ENCODE measurements at places on chromosomes 7 and 10.

DNA sequence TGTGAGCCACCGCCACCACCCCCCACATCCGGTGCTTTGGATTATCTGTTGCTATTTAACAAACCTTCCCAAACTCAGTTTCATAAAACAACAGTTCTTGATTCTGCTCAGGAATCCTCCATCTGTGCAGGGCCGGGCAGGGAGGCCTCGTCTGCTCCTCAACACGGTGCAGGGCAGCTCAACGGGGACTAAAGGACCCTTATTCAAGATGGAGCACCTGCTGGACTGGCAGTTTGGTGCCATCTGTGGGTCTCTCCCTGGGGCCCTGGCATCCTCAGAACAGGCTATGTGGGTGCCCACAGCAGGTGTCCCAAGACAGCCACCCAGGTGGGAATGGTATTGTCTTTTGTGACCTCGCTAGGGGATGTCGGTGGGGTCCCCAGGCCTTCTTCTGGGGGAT lies 31.0 kb upstream of the ELFN1 start:
- DNase-seq = no peak

- no peak for DNase-seq
These were observed 71.8 kb downstream of the CDH23 start for GRCh38 chr10:71468363-71469094.

GRCh38 chr7:69166979-69167516 lies 431.2 kb upstream of the AUTS2 start:
- DNase-seq = no peak

DNA sequence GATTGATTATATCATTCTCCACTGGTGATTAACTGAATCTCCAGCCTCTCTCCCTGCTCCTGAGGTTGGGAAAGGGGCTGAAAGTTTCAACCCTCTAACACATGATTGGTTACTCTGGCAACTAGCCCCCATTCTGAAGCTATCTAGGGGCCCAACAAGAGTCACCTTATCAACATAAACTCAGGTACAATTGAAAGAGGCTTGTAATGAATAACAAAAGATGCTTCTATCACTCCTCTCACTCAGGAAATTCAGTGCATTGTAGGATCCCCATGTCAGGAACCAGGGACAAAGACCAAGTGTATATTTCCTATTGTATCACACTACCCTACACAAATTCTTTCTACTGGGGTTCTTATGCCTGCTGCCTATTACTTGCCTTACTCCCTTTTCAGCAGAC lies 123.9 kb upstream of the SLC13A1 start:
- no peak for DNase-seq

- no peak for DNase-seq
These were observed 17.3 kb downstream of the GRID2IP start for GRCh38 chr7:6533893-6534495.

DNA sequence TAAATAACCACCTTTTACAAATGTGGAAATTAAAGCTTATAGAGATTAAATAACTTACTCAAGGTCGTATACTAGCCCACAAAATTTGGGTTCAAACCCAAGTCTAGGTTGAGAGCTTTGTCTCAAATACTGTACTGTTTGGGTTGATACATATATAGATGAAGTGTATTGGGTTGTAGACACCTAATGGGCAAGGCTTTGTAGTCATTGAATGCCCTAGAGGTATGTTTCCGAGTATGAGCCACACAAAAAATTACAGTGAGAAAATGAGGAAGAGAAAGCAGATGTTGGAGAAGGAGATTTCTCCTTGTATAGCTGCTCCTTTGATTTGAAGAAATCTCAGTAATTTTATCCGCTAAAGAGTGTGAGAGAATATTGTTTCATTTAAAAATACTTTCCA lies 60.6 kb downstream of the C1GALT1 start:
- peak; percentile 32 for DNase-seq

DNA sequence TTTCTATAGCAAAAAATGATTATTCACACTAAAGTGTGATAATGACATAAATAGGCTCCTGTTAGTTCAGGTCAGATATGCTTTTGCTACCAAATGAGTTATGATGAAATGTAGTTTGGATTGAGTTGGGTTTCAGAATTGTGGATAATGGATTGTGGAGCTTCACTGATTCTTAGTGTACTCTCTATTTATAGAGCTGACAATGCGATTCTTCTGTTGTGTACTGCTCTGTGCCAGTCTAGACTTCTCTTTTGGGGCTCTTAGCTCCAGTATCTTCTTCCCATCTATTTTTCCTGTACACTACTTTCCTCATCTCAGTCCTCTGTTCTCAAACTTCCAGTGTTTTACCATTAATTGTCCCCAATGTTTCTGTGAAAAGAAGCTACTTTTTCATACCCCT lies 7.5 kb downstream of the STMP1 start:
- no peak for DNase-seq

GRCh38 chr7:69661342-69661741 lies 63.1 kb downstream of the AUTS2 start:
- DNase-seq = no peak

DNA sequence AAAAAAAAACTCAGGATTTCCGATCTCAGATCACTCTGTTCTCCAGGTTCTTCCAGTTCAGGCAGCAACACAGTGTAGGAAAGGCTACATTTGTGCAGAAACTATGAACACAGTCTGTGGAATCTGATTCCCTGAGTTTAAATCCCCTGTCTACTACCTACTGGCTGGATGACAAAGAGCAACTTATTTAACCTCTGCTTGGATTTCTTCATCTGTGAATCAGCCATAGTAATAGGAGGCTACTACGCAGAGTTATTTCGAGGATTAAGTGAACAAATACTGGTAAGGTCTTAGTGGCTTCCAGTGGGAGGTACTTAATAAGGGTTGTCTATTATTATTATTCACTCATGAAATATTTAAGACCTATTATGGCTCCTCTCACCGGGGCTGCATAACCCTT lies 44.3 kb upstream of the PDCD4 start:
- no peak for DNase-seq

GRCh38 chr7:78601728-78602127 lies 803.2 kb downstream of the PHTF2 start:
- no peak for DNase-seq

DNA sequence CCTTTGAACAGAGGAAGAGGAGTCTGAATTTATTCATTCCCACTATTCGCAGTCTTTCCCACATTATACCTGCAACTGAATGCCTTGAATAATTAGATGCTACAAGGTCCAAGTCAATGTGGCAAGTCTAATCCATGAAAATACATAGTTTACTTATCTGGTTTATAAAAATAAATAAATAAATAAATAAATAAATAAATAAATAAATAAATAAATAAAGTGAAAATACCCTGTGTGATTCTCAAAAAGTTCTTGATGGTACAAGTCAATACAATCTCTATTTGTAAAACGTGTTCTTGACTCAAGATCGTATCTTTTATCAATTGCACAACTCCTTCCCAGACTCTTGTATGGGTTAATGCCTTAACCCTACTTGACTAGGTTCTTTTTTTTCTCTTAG lies 417.7 kb downstream of the ZWINT start:
- no peak for DNase-seq

- DNase-seq = no peak
These were observed 6.8 kb upstream of the ANKRD22 start for GRCh38 chr10:88858491-88858890.

- no peak for DNase-seq
These were observed 294.8 kb downstream of the GRID1 start for GRCh38 chr10:86071758-86072157.

DNA sequence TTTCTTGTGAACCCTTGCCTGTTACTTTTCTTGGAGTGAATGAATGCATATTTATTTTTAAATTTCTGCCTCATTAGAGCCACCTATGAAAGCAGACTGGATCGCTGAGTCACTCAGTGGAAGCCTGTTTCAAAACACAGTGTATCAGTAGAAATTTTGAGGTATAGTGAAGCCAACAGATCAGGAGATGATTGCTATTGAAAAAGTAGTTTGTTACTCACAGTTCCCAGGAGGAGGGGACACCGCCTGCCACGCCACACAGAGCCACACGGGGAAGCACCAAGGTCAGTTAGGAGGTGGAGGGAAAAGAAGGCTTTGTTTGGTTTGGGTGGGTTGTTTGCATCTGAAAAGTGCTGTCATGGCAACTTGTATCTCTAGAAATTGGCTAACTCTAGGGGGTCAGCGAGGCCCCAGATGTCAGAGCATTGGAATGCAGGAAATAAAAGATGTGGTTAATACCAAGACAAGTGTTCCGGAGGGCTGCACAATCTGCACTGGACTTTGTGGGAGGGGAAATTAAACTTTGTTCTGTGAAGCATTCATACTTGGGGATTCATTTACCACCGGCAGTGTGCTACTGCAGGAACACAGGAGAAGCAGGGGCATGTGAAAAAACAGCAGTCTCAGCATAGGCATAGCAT lies 106.4 kb upstream of the SDK1 start:
- no peak for DNase-seq

DNA sequence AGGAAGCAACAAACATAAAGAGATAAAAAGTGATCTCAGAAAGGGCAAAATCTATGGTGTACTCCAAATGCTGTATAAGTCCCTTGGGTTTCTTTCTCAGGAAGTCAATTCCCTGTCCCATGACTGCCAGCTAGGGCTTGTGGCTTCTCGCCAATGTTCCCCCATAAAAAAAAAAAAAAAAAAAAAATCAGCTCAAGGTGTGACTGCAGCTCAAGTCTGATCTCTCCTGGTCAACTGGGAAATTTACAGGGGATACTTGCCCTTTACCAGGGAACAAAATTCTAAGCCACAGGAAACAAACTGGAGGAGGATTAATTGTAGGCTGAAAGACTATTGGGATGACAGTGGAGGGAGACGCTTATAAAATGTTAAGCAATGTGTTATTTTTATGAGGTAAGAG lies 76.0 kb downstream of the PCGF5 start:
- no peak for DNase-seq

DNA sequence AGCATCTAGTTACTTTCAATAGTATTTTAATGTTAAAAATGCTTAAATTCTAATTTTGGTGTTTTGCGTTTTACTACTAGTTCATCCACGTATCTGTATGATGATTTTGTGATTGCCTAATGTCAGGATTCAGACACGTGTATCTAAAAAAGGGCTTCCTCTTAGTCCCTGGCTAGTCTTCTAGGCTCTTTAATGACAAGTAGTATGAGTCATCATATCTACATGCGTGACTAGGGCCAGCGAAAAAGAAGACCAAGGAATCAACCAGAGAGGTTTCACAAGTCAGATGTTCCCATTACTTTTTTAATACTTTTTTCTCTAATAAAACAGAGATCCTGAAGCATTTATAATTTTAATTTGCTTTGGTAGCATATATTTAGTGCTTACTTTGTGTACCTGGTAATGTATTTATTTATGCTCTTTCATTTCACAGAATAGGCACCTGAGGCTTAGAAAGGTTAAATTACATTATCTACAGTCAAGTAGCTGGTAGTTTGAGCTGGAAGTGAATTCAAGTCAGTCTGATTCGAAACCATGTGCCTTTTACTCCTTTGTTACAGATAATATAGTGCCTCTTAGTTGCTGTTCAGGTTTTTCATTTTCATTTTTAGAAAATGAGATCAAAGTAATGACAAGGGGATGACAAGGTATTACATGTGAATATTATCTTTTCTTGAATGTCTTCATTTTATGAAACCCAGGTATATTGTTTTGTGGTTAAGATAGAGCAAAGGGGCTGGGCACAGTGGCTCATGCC lies 140.3 kb downstream of the FOXP2 start:
- DNase-seq = no peak

DNA sequence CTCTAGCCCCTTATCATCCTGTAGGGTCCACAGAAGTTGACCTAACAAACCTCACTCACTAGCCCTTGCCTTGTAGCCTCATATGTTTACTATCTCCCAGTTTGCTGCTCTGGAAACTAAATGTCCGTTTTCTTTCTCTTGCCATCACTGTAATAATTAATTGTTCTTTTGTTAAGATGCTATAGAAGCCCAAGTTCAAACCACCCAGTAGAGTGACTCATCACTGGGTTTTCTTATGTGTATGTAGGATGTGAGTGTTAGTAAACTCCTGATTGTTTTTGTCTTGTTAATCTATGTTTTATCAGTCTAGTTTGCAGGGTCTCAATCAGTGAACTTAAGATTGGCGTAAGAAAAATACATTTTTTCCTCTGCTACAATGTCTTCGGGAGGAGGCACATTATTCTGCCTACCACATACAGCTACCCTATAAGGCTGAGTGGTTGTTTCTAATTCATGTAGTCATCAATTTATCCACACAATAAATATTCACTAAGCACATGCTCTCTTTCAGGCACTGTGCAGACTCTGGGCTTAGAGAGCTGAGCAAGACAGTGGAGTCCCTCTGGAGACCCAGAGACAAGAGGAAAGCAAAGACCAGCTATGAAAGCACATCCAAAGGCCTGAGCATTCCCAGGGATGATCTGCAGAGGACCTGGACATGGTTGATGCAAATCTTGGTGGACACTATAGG lies 474.1 kb upstream of the AKR1E2 start:
- DNase-seq = no peak

GRCh38 chr7:81399471-81399870 lies 370.4 kb downstream of the HGF start:
- DNase-seq = no peak

GRCh38 chr7:19317461-19317860 lies 172.2 kb upstream of the FERD3L start:
- no peak for DNase-seq

GRCh38 chr10:72309290-72310240 lies 35.8 kb downstream of the DDIT4 start:
- no peak for DNase-seq

GRCh38 chr10:11598712-11599397 lies 12.6 kb downstream of the USP6NL start:
- DNase-seq = no peak

GRCh38 chr10:98885378-98885777 lies 350.3 kb downstream of the HPSE2 start:
- DNase-seq = no peak

DNA sequence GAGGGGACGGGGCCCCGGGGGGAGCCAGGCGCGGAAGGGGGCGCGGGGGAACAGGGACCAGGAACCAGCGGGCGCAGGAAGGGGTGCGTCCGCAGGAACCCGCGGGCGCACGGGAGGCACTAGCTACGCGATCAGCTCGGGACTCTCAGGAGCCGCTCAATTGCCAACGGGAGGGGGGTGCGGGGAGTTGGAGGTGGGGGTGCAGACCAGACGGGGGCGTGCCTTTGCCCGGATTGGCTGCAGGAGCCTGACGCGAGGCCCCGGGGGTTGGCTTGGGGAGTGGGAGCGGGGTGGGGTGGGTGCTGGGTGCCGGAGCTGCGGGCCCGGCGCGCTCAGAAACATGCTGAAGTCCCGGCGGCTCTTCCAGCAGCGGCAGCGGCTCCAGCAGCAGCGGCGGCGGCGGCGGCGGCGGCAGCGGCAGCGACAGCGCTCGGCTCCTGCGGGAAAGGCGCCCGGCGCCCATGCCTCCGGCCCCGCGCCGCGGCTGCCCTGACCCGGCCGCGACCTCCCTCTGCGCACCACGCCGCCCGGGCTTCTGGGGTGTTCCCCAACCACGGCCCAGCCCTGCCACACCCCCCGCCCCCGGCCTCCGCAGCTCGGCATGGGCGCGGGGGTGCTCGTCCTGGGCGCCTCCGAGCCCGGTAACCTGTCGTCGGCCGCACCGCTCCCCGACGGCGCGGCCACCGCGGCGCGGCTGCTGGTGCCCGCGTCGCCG lies at the start of gene ADRB1:
Gene ADRB1 (plus strand): TSS at position 335 of the 715 bp plus-strand sequence. CDS start 267 bp downstream, at position 602.
- peak; percentile 47 for DNase-seq

- DNase-seq = no peak
These were observed 175.8 kb upstream of the SORCS1 start for GRCh38 chr10:107340326-107340725.

GRCh38 chr10:131290781-131291180 lies 20.7 kb downstream of the TCERG1L start:
- no peak for DNase-seq

GRCh38 chr10:98367604-98368451 lies 47.2 kb downstream of the PYROXD2 start:
- no peak for DNase-seq

GRCh38 chr10:101897633-101898032 lies 54.0 kb upstream of the KCNIP2 start:
- no peak for DNase-seq

- no peak for DNase-seq
These were observed 39.8 kb downstream of the NPTX2 start for GRCh38 chr7:98656899-98657298.
